ENCODE measurements at places on chromosomes 3 and 15.

DNA sequence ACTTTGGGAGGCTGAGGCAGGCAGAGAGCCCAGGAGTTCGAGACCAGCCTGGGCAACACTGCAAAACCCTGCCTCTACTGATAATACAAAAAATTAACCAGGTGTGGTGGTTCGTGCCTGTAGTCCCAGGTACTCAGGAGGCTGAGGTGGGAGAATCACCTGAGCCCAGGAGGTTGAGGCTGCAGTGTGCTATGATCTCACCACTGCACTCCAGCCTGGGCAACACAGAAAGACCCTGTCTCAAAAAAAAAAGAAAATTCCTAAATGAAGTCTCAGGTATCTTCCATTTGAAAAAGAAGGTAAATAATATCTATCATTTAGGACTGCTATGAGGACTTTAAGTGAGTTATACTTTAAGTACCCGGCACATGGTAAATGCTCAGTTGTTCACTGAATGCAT is 2.9 kb downstream of the SMARCC1 start:
- no peak for DNase-seq

DNA sequence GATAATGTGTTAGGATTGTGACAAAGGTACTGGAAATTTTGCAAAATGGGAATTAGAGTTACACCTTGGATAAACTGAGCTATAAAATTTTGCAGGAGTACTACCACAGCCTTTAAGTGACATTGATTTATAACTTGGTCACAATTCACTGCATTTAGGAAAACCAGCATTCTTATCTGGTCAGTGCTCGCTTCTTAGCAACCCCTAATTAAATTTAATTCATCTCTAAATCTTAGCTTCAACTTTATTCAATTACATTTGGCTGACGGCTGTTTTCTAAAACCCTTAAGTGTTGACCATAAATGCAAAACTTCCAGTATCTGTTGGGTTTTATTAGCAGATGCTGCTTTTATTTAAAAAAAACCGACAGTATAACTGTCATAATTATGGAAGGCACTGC is 31.3 kb downstream of the TFRC start:
- no peak for DNase-seq

- DNase-seq, result peak; percentile 86
Measured at GRCh38 chr3:170049146-170050000, 11.6 kb downstream of the GPR160 start.

- DNase-seq, result no peak
Measured at GRCh38 chr3:147875498-147875897, 466.3 kb downstream of the ZIC1 start.

DNA sequence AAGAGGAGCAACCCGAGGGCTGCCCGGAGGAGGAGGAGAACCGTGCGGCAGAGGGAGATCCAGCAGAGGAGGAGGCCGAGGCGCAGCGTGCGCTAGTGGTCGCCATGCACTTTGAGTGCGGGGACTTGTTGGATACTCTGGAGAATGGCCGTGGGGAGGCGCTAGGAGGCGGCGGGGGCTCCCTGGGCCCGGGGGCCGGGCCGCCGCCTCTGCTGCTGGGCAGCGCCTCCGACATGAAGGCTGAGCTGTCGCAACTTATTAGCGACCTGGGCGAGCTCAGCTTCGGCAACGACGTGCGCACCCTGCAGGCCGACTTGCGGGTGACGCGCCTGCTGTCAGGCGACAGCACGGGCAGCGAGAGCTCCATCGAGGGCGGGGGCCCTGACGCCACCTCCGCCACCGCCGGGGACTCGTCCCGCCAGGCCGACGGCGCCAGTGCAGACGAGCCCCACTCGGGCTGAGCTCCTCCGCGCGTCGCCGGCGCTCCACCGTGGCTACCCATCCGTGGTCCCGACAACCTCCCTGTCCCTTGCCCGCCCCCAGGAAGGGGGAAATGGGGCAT is 2.0 kb downstream of the FAM43A start:
- DNase-seq, result peak; percentile 52

- DNase-seq, result no peak
Measured at GRCh38 chr3:42369304-42369703, 41.1 kb downstream of the LYZL4 start.

DNA sequence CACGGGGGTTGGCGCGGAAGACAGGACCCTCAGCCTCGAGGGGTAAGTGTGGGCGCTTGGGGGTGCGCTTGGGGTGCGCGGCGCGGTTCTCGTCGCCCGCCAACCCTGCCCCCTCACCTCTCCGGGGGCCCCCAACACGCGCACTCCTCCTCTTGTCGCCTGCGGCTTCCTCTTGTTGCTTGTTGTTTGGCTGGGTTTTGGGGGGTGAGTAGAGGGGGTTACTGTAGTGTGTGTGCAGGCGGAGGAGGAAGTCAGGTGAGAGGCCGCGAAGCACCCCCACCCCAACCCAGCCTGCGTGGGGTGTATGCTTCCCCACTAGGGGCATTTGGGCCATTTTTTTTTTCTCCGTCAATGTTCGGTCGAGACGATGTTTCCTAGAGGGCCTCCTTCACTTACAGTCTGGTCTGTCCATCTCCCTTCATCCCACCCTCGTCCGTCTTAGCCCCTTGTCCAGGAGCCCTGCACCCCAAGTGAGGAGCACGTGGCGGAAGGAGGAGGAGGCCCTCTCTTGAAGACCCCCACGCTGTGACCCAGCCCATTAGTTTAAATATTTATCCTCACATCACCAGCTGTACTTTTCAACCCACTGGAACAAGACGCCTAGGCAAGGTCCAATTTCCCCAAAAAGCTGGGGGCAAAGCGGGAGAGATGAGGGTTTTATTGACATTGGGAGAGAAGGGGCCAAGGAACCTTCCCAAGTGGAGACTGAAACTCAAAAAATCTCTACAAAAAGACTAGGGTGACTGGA is 20.4 kb upstream of the SATB1 start:
- no peak for DNase-seq

DNA sequence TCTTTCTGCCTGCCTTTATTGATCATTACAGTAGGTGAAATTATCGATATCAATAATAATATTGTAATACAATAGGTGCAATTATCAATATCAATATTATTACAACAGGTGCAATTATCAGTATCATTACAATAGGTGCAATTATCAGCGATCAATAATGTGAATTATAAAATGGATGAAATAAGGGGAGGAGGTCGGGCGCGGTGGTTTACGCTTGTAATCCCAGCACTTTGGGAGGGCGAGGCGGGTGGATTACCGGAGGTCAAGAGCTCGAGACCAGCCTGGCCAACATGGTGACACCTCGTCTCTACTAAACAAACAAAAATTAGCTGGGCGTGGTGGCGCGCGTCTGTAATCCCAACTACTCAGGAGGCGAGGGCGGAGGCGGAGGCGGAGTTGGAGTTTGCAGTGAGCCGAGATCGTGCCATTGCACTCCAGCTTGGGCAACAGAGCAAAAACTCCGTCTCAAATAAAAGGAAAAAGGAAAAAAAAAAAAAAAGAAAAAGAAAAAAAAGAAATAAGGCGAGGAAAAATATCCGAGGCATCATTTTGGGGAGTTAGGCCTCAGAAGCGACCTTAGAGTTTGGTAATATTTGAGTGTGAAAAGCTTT is 611 bp upstream of the BNIP2 start:
- DNase-seq, result peak; percentile 78

- DNase-seq, result no peak
Measured at GRCh38 chr3:96753124-96753523, 61.3 kb upstream of the EPHA6 start.

- DNase-seq, result no peak
Measured at GRCh38 chr3:14913926-14914778, 33.2 kb upstream of the NR2C2 start.

DNA sequence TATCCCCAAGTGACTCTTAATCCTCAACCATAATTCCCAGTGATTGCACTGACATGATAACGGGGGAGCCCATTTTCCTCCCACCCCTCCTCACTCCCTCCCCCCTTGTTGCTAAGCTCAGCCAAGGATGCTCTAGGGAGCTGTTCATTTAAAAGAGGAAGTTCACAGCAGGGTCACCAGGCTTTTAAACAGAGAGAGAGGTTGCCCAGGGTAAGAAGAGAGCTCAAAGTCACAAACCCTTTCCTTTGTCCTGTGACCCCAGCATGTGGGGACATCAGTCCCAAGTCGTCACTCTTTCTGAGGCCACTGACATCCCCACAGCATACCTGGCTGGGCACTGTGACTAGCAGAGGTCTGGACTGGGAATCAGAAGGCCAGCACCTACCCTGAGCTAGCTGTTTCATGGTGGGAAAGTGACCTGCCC is 144.1 kb downstream of the RORA start:
- no peak for DNase-seq

GRCh38 chr3:172530566-172530965 is 7.3 kb upstream of the TNFSF10 start:
- DNase-seq, result no peak

- DNase-seq, result no peak
Measured at GRCh38 chr15:48242015-48242414, 35.9 kb downstream of the SLC12A1 start.

- DNase-seq, result no peak
Measured at GRCh38 chr3:13018043-13018451, 55.2 kb downstream of the IQSEC1 start.

DNA sequence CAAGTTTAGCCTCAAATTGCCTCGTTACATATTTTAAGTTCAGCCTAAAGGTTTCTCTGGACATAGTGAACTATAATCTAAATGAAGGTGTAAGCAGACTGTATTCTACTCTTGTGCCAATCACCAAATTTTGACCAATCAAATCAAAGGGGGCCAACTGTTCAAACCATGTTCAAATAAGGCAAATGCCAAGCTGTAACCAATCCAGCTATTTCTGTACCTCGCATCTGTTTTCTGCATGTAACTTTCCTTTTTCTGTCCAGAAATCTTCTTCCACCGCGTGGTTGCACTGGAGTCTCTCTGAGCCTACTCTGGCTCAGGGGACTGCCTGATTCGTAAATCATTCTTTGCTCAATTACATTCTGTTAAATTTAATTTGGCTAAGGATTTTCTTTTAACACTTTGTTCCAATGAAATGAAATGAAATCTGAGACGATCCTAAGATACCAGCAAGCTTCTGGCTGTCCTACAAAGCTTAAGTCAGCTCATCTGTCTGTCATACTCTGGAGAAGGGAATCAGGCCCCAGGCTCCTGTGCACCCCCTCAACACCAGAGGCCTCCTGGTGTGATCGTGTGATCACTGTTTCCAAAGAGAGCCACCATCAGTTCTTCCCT is 53.2 kb upstream of the ZNF148 start:
- DNase-seq, result no peak

- DNase-seq, result no peak
Measured at GRCh38 chr15:84648539-84648938, 5.5 kb downstream of the WDR73 start.

GRCh38 chr15:37246065-37246464 is 145.7 kb upstream of the MEIS2 start:
- DNase-seq, result no peak
